Activated naive CD4-positive, alpha-beta T cell (primary cell): ENCODE measurements at places on chromosomes 5 and 9.

- no peak for DNase-seq
Measured at GRCh38 chr5:115558388-115558956, 13.9 kb upstream of the FEM1C start.

GRCh38 chr9:109469646-109470358, 28.3 kb downstream of the PTPN3 start:
- peak; percentile 2 for DNase-seq

DNA sequence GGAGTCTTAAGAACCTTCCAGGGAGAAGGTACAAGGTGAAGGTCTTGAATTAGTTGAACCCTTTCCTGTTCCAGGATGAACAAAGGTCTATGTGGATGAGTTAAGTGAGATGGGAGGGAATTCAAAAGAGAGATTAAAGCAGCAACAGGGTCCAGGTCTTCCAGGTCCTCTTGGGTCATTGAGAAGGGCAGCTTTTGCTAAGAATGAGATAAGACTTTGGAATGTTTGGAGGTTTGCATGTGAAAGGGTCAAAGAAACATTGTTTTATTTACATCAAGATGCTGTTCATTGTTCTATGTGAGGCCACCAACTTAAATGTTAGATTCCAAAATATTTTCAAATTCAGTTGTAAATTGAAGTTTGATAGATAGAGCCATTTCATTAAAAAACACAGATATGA, 463.9 kb downstream of the ANXA1 start:
- DNase-seq, result no peak

GRCh38 chr5:116130471-116130870, 45.6 kb downstream of the COMMD10 start:
- no peak for DNase-seq

- no peak for DNase-seq
Measured at GRCh38 chr5:69184621-69185020, 4.8 kb upstream of the CENPH start.

DNA sequence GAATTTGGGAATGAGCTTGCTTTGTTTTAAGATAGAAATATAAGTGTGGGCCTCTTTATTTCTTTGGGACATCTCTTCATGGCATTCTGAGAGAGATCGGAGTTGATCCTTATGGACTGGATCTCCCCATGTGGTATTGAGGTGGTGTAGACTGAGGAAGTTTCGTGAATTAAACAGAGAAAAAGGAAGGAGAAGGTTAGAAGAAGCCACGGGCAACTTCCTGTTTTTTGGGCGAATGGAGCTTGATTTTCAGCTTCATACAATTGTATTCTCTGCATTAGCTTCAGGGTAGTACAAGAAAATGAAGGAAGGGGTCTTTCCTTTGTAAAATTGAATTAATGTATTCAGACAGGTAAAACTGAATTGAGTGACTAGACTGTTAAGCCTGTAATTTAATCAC, 70.5 kb upstream of the HMHB1 start:
- no peak for DNase-seq

- no peak for DNase-seq
Measured at GRCh38 chr5:126794157-126794828, 17.4 kb downstream of the LMNB1 start.

DNA sequence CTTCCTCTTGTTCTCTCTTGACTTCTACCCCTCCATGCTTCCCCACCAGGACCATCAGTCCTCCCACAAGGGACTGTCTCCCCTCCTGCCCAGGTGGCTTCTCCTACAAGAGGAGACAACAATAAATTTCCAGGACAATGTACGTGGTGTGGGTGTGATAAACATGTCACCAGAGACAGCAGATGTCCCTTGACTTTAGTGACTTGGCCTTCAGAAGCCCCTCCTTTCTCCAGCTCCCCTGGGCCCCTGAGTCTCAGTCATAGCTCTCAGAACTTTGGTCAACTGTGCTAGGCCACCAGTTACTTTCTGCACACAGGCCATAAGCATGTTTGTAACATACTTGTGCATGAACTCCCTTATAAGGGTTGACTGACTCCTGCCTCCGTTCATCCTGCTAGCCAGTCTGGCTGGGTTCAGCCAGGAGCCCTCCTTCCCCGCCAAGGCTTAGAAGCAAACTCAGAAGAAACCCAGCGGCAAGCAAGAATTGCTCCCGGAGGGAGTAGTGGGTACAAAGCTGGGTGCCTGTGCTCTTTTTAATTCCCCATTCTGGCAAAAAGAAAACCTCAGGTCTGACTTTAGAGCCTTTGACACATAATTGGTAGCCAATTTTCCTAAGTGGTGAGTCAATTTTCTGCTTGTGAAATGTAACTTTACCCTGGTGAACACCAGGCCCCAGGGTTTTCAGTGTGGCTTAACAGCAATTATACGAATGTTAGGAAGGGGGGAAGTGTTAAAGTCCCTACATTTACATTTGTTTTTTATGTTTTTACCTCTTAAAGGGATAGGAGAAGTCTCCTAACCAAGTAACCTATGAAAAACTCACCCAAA, 49.2 kb downstream of the EBF1 start:
- DNase-seq, result no peak

DNA sequence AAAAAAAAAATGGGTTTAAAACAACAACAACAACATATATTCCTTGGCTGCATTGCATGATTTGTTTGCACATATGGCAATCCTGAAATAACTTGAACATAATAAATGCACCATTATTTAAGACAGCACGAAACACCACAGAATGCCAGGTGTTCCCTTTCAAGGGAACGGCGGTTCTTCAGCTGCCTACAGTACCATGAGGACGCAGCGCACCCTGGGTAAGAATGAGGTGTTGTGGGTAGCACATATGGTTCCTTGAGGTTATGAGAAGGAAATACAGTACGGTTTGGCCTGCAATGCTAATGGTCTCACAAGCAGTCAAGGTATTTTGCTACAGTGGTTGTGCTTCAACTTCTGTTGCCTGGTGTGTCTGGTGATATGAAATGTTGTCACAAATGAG, 174.8 kb downstream of the SLC12A2 start:
- no peak for DNase-seq

DNA sequence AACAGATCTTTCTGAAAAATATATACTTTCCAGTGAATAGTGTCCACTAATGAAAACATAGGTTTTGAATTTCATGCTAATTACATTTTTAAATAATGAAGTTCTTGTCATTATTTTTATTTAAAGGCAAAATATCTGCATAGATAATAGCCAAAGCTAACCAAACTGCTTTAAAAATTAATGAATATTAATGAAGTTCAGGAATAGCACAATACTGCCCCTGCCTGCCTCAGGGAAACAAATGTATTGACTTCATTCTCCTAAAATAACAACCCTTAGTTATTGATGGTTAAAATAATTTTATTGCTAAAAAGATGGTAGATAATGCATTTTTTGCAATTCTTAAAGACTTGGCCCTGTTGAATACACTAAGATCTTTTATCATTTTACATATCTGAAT, 103.6 kb upstream of the SSBP2 start:
- no peak for DNase-seq

GRCh38 chr5:32565145-32565544, 20.2 kb upstream of the SUB1 start:
- DNase-seq, result no peak

DNA sequence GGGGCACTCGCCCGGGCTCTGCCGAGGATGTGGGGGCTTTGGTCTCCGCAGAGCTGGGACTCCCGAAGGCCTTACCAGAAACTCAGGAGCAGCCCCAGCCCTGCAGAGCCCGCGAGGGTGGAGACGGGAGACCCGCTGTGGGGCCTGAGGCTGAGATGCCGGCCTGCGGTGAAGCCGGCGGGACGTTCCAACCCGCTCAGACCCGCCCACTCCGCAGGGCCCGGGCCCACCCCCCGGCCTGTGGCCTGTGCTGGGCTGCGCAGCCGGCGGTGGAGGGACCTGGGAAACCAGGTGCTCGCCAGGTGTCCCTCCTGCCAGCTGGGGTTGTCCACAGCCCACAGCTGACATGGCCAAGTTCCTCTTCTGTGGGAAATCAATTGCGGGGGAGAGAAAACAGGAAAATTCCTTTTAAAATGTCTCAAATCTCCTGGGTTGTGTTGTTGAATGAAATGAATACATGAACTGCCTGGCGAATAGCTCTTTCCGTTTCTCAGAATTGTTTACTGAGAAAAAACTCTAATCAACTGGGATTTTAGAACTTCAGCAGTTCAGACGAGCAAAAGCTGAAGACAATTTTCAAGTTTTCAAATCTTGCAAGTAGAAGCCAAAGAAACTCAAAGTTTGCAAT, 49.0 kb upstream of the IRX4 start:
- DNase-seq, result no peak

GRCh38 chr5:17890501-17890900, 256.2 kb downstream of the TAF11L14 start:
- no peak for DNase-seq

DNA sequence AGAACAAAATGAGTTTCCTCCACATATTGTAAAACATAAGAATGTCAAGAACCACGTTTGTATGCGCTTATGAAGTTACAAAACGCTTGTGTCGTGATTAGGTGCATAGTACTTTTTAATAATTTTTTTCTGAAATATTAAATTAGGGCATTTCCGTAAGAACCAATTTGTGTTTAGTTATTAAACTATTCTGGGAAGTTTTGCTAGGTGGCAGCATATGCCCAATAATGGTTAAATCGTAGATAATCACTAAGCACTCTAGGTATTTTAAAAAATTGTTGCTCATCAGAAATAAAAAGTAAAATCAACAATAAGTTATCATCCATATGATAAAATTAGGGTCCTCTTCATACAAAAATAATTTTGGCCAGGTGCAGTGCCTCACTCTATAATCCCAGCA, 5.4 kb downstream of the SRFBP1 start:
- no peak for DNase-seq

GRCh38 chr5:131983244-131983771, 28.1 kb downstream of the ACSL6 start:
- no peak for DNase-seq

- DNase-seq, result no peak
Measured at GRCh38 chr5:108084105-108084504, 297.8 kb downstream of the FBXL17 start.

GRCh38 chr5:151709109-151709735, 22.5 kb upstream of the SPARC start:
- no peak for DNase-seq

DNA sequence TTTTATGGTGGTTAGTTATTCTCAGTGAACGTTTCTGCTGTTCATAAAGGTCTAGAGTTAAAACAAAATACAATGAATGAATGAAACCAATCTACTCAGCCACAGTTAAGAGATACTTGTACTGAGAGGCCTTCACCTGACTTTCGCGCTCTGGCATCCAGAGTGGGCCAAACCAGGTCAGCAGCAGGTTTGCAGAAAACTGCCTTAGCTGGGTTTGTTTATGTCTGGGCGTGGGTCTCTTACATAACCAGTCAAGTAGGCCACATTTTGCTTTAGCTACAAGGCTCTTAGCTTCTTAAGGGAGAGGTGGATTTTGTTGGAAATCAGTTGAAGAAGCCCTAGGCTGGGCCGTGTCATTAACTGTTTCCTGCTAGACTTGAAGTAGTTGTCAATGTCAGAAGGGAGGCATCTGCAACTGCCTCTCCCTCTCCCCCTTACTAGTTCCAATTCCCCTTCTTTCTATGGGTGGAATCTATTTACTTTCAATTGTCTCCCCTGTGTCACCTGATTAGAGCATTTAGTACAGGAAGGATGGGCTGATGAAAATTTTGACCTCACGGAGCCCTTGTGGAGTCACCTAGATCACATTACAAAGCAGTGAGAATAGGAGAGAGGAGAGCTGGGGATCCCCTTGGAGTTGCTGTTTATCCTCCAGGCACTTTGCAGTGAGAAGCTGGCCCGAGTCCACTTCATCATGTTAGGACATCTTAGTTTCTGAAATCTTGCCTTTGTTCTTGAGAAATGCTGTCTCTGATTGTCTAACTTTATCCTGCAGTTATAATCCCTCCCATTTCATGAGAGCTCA, 200.5 kb downstream of the ARHGEF28 start:
- DNase-seq, result no peak

- DNase-seq, result no peak
Measured at GRCh38 chr5:28729067-28729466, 1690.7 kb upstream of the CDH9 start.

DNA sequence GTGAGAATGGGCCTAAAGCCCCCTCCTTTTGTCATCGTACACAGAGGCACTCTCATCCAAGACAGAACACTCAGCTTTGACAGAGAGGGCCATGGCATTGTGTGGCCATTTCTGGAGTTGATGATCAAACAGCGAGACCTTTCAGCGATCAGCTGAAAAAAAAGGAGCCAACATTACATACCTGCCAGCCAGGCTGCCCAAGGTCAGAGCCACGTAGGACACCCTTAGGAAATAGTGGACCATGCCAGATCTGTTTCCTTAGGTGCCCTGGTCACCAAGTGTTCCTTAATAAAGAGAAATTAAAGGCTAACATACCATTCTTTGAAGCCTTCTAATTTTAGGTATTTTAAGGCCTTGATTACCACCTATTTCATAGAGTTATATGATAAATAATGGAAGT, 105.5 kb upstream of the PRLR start:
- no peak for DNase-seq

GRCh38 chr5:56175488-56175887, 57.6 kb downstream of the ANKRD55 start:
- DNase-seq, result no peak

DNA sequence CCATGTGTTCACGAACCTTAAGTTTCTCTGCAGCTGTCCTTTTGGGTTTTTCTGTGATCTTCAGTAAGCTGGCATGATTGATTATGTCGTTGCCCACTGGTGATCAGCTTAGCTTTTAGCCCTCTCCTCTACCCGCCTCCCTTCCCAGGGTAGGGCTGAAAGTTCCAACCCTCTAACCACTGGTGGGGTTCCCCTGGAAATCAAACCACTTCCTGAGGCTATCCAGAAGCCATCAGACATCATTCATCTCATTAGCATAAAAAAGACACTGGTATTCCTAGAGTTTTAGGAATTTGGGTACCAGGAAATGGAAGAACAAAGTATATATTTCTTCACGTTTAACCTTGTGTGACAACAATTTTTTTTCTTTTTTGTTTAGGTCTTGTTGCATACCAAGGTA, 29.8 kb downstream of the SPIN1 start:
- no peak for DNase-seq

- DNase-seq, result no peak
Measured at GRCh38 chr9:128397831-128398230, 22.8 kb upstream of the CERCAM start.

GRCh38 chr9:108905494-108905893, 28.4 kb downstream of the ELP1 start:
- no peak for DNase-seq

- DNase-seq, result no peak
Measured at GRCh38 chr5:10265245-10266109, 15.4 kb downstream of the CCT5 start.

DNA sequence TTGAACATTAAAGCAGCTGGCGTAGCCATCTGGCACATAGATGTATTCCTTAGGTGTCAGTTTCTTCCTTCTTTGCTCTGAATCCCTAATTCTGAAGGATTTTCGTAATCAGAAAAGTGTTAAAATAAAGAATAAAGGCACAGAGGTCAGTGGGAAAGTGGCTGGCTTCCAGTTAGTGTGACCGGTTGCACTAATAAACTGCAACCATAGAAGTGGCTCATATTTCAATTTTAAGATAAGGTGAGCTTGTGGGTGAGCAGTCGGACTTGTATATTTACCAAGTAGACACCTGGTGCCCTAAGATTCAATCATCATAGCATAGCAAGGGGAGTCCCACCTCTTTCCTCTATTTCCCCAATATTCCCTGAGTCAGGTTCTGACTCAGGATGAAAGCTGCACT, 459.6 kb downstream of the ACTL7B start:
- no peak for DNase-seq
